ENCODE measurements at places on chromosomes 4 and X.

- DNase-seq, result no peak
Measured at GRCh38 chr4:36211084-36211483, 33.2 kb downstream of the ARAP2 start.

DNA sequence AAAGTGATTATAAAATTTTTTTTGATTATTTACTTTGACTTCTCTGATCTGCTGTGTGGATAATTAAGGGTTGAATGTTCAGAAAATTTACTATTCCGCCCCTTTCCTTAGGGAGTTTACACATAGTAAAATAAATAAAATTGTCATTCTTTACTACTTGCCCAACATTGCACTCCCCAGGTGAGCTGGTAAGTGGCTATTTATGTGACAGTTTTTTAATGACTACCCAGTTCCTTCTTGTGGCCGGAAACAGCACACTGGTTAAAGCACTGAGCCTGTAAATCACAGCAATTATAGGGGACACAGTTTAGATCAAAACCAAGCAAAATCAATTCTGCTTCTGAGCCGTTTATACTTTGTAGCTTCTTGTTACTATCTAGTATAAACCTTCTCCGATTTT, 158.1 kb downstream of the FHIP1A start:
- DNase-seq, result no peak

GRCh38 chr4:89398146-89398545, 90.5 kb upstream of the GPRIN3 start:
- DNase-seq, result no peak

DNA sequence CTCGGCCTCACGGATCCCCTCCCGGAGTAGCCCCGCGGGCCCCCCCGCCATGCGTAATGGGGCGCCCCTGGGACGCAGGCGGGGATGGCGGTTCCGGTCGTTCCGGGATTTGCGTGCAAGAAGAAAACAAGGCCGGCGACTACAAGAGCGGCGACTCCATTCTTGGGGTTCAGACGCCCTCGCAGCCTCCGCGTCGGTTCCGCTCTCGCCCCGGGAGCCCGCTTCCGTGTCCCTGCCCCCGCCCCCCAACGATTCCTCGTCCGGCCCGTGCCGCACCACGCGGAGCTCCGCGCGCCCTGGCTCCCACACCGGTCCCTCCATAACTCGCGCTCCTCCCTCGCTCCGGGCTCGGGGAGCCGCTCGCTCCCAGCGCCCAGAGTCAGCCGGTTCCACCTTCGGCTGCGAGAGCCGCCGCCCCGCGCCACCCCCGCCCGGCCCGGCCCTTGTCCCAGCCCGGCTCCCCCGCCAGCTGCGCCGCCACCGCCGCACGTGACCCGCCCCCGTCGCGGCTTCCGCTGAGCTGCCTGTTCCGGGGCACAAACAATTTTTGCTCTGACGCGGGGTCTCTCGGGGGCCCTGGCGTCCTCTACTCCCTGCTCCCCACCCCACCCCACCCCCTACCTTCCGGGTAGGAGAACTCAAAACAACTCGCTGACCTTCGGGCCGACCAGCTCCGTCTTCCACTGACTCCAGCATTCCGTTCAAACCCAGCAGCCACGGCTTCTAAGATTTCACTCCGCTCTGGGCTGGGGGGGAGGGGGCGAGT, 78.8 kb upstream of the BCOR start:
- peak; percentile 34 for DNase-seq

DNA sequence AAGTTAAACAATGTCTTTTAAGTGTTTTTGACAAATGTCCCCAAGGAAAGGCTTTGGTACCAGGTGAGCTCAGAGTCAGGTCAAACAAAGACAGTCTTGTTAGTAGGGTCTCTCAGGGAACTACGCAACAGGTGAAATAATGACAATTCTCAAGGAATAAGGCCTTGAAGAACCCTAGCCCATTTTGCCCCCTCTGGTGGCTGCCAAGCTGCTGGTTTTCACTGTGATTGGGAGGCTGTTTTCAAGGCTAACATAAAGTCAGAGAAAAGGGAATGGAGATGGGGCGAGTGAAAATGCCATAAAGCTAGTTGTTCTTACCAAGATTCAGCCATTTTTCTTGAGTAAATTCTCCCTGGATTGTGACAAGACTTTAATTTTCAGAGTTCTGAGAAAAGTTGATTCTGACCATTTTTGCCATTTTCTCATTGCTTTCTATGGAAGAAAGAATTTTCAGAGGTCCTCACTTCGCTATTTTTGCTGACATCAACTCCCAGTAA, 58.7 kb downstream of the RWDD4 start:
- DNase-seq, result peak; percentile 19

DNA sequence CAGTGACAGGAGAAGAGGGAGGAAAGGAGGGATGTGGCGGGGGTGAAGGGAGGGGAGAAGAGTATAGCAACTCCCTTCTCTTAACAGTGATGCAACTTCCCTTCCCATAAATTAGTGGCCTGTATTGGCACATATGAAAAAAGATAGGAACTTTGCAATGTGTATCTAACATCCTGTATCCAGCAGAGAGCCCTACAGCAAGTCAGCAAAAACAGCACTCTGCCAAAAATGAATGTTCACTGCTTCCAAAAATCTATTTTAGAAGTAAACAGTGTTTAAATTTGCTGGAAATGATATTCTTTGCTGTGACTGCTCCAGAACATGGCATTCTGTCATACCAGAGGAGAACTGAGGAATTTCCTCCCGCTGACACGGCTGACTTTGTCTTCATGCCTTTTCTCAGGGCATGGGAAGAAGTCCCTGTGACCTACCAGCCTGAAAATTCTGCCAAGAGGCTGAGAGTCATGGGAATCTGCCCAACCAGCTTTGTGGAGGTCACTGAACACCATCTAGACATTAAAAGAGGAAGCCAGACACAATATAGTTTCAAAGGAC, 343.4 kb upstream of the RASGEF1B start:
- no peak for DNase-seq

DNA sequence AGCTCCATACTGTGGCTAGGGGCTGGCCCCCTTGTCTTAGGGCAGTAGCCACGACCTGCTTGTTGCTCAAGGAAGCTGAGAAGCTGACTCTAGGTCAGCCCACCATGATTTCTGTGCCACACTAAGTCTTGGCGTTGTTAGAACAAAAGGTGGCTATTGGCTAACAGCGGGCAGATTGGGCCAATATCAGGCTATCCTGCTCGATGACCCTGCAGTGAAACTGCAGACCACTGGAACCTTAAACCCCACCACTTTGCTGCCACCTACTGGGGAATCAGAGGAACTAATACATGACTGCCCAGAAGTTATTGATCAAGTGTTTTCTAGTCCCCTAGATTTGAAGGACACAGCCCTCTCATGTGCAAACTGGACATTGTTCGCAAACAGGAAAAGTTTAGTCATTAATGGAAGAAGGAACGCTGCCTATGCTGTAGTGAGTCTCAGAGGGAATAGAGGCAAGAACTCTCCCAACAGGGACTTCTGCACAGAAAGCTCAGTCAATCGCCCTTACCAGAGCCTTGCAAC, 17.0 kb upstream of the PAPSS1 start:
- peak; percentile 63 for DNase-seq

GRCh38 chr4:128649575-128650205, 159.8 kb upstream of the JADE1 start:
- peak; percentile 76 for DNase-seq

DNA sequence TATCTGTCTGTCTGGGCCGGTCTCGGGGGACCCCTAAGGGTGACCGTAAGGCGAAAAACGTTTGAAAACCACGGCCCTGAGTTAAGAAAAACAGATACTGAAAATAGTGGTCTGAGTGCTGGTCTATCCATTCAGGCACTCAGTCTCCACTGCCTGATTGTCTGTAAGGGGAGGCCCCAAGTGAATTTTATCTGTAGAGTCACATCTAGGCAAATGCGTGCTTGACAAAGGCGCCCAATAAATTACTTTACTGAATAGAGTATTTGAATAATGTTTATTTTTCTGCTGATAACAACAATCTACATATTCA, 465 bp downstream of the HNRNPH2 start:
- DNase-seq, result no peak

All from AG08395 (cell line).